ENCODE measurements at places on chromosomes 7 and 10.

GRCh38 chr7:18593602-18594279, 98.2 kb downstream of the HDAC9 start:
- DNase-seq, result no peak

GRCh38 chr7:26393818-26394217, 102.2 kb downstream of the SNX10 start:
- no peak for DNase-seq

DNA sequence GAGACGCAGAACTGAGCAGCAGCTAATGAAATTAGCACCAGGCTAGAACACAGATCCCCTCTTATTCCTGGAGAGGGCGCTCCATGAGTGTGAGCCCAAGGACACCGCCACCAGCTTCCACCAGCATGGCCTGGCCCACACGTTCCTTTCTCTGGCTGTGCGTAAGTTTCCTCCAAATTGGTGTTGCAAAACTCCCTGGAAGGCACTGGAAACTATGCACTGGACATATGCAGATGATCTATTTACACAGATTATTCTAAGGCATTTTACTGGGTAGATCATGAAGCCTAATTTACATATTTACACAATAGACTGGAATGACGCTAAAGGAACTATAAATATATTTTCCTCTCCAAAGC, 455.6 kb upstream of the FOXK1 start:
- peak; percentile 22 for DNase-seq

- no peak for DNase-seq
Measured at GRCh38 chr10:46525177-46525823, 31.2 kb downstream of the GPRIN2 start.

GRCh38 chr7:157436763-157437480, 100.1 kb downstream of the DNAJB6 start:
- DNase-seq, result no peak
